Esophagus squamous epithelium (tissue), 5 donors: ENCODE measurements at places on chromosomes 12 and 14.

DNA sequence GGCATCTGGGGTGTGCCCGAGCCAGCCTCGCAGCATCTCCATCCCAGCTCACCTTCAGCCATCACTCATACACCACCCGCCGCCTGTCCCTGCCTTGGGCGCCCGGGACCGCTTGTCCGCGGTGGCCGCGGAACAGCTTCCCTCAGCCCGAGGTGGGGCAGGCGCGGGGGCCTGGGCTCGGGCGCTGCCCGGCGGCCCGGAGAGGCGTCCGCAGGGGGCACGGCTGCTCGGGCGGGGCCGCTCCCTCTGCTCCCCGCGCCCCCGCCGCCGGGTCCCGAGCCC is 430 bp downstream of the SLC41A2 start:
- H3K36me3 ChIP-seq, result no peaks in the 10 kb centered on the region
- DNase-seq, result no peak
- no peaks in the 10 kb centered on the region for H3K27me3 ChIP-seq
- peak overlapping the region; percentile 76 for H3K4me3 ChIP-seq
- peak overlapping the region; percentile 89 for H3K27ac ChIP-seq
- H3K4me1 ChIP-seq, result peaks cover 11% of the 10 kb centered on the region

GRCh38 chr12:6767353-6768319 is 1.5 kb downstream of the PTMS start:
- H3K4me3 ChIP-seq, result peak overlapping the region; percentile 85
- DNase-seq, result no peak
- H3K27me3 ChIP-seq, result no peaks in the 10 kb centered on the region
- peaks cover 51% of the 10 kb centered on the region for H3K4me1 ChIP-seq
- peaks cover 4% of the 10 kb centered on the region for H3K36me3 ChIP-seq

GRCh38 chr12:132620113-132620898 is 1.7 kb downstream of the P2RX2 start:
- H3K27me3 ChIP-seq, result peaks cover 4% of the 10 kb centered on the region
- H3K4me1 ChIP-seq, result peaks cover 16% of the 10 kb centered on the region

DNA sequence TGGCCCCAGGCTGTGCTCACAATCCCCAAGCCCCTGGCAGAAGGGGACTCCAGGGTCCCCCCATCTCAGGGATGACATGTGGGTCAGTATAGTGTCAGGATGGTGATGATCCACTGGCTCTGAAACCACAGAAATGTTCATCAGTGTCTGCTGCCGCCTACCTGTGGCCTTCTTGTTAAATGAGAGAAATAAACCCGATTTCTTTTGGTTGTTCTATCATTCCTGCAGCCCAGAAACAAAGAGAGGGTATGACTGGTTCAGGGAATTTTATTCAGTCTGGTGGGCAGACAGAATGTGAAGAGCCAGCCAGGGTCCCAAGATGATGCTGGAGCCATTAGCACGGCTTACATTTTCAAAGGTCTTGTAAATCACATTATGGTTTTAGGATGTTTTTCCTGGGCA is 86.6 kb downstream of the CRADD start:
- no peak overlapping the region for H3K27ac ChIP-seq
- H3K4me1 ChIP-seq, result peaks cover 43% of the 10 kb centered on the region
- no peak overlapping the region for H3K4me3 ChIP-seq
- no peak for DNase-seq
- no peaks in the 10 kb centered on the region for H3K27me3 ChIP-seq
- H3K36me3 ChIP-seq, result no peaks in the 10 kb centered on the region

DNA sequence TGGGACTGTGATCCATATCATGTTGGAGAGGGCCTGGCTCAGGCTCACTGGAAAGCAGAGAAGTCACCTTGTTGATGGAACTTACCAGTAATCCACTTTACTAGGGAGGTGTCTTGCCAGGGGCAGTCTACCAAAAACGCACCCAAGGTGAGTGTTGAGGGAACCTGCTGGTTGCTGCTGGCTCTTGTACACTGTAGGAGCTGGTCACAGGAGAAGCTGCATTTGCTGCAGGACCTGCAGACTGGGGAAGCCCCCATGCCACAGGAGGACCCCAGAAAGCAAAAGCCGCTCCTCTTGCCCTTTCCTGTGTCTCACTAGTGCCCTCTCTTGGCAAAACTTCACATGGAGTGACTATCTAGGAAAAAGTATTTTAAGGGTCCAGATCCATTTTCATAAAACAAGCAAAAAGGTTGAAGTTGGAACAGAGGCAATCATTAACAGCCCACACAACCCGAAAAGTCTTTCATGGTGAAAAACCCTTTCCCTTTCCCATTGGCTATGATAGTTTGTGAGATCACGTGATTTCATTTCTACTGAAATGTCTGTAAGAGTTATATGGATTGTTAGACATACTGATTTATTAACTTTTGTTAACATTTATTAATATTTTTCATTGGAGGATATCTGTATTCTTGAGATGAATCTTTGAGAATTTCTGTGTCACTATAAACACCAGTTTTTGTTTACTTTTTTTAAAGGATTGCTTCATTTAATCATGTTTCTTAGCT is 59.2 kb downstream of the RASSF8 start:
- H3K4me3 ChIP-seq, result peak overlapping the region; percentile 12
- H3K27me3 ChIP-seq, result no peaks in the 10 kb centered on the region
- H3K4me1 ChIP-seq, result no peaks in the 10 kb centered on the region
- H3K27ac ChIP-seq, result no peak overlapping the region

GRCh38 chr14:36243183-36243582 is 66.7 kb upstream of the PTCSC3 start:
- H3K4me1 ChIP-seq, result peaks cover 6% of the 10 kb centered on the region
- H3K4me3 ChIP-seq, result no peak overlapping the region
- no peaks in the 10 kb centered on the region for H3K27me3 ChIP-seq
- no peak for DNase-seq

- no peaks in the 10 kb centered on the region for H3K4me1 ChIP-seq
- H3K36me3 ChIP-seq, result no peaks in the 10 kb centered on the region
- DNase-seq, result no peak
- no peak overlapping the region for H3K27ac ChIP-seq
- H3K4me3 ChIP-seq, result no peak overlapping the region
- H3K27me3 ChIP-seq, result no peaks in the 10 kb centered on the region
Measured at GRCh38 chr12:110658878-110659277, 30.0 kb downstream of the HVCN1 start.

DNA sequence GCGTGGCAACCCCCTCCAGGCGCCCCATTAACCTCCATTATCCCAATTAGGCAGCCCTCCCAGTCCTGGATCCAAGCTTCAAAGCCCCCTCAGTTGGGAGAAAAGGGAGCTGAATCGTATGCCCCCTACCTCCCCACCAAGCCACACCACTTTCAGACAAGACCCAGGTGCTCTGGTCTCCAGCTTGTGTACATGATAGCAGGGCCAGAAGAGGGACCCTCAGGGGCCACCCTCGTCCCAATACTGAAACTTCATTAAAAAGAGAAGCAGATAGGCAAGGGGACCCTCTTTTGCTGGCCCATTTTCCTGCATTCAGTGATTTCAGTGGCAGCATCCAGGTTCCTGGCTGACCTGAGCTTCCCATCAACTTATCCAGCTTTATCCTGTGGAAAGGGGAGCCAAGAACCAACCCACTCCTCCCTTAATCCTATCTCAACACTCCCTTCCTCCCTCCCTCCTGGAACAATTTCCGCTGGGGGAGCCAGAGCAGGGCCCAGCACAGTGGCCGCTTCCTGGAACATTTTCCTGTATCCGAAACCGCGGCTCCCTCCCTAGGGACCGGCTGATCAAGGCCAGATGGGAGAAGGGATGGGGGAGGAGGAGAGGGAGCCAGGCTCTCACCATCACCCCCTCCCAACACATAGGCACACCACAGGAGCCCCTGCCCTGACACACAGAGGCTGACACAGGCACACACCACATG is 9.5 kb upstream of the SP7 start:
- H3K27ac ChIP-seq, result peak overlapping the region; percentile 81
- peak overlapping the region; percentile 58 for H3K4me3 ChIP-seq
- no peaks in the 10 kb centered on the region for H3K36me3 ChIP-seq
- no peak for DNase-seq
